ENCODE measurements at places on chromosomes 3 and 15. TPM values are rescaled to one million over a fixed set of nuclear protein-coding genes. Genes with fewer than 3 reads are reported as not detected.

DNA sequence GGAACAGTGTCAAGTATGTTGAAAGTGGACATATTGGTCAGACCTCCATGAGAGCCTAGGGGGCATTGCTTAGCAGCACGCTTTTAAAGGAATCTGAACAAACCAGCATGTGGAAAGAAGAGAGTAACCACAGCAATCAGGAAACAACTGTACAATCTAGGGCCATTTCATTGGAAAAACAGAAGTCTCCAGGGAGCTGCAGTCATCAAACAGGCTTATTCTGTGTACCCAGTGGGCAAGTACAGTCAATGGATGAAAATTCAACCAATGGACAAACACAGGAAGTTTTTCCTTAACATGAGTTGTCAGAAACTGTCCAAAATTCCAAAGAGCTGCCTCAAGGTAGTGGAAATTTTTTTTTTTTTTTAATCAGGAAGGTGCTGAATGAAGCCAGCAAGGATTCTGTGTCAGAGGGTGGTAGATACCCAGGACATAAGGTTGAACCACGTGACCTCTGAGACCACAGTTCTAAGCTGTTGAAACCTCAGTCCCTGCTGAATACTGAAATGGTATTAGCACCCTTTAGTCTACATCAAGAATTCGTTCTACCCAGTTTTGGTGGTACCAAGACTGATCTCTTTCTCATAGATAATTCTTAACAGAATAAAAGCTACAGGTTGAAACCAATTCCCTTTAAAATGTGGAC lies 4.4 kb upstream of the DLG1 start:
- no peak for DNase-seq

GOLGA6L7 gene
- not detected for total RNA-seq

DNA sequence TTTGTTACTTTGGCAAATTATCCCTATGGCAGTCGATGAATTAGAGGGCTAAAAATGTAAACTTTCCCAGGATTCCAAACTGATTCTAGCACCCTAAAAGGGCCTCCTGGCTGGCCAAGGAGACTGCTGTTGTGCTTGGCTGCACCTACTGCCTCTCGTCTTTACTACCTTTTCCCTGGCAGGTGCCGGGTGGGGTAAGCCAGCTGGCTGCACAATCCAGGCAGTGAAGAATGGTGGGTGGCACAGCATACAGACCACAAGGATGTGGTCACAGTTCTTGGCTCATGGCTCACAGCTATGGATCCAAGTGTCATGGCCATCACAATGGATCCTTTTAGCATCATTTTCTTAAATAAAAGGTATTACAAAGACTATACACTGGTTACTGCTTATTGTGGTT lies 20.7 kb upstream of the SLC25A26 start:
- DNase-seq, result no peak

LAMB2 gene
- 430 TPM for total RNA-seq

CKMT1A gene
- not detected for total RNA-seq

All from uterus (tissue), 4 donors.